ENCODE measurements at places on chromosomes 7 and 10.

GRCh38 chr10:16437540-16437894 is 707 bp downstream of the PTER start:
- DNase-seq = no peak

GRCh38 chr10:125846894-125847293 is 23.5 kb downstream of the BCCIP start:
- DNase-seq = no peak

GRCh38 chr7:112080978-112081377 is 125.2 kb downstream of the DOCK4 start:
- DNase-seq = no peak

- DNase-seq = no peak
These were observed 6.5 kb downstream of the AHR start for GRCh38 chr7:17304926-17305325.

DNA sequence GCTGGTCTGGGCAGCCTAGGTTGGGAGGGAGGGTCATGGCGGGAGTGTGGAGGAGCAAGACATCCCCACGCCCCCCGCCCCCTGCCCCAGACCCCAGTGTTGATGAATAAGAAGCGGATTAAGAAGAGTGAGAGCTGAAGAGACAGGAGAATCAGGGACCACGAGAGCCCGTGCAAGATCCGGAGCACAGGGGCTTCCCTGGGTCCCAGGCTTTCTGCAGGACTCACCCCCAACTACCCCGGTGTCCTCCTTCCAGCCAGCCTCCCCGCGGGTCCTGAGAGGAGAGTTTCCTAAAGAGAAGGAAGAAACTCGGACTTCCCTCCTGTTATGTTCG is 20.1 kb downstream of the GHRHR start:
- DNase-seq = no peak

DNA sequence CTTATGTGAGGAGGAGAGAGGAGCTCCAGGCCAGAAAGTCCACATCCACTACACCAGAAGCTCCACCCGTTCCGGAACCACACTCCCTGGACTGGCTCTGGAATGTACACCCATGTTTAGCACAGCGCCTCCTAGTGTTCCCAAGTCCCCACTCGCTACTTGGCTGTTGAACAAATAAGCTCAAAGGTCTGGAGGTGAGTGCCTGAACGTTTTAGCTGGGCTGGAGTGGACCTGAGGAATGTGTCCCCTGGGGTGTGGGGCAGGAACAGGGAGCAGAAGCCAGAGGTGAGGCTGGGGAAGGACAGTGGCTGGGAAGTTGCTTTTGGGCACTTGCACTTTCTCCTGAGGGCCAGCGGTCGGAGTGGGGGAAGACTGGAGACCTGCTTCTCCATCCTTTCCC is 164.1 kb upstream of the CDCA7L start:
- DNase-seq = peak; percentile 7

GRCh38 chr10:78655979-78656378 is 412.8 kb upstream of the ZMIZ1 start:
- no peak for DNase-seq

GRCh38 chr10:75051308-75051707 is 60.1 kb upstream of the SAMD8 start:
- DNase-seq = no peak

- no peak for DNase-seq
These were observed 49.2 kb upstream of the R3HCC1L start for GRCh38 chr10:98085238-98085637.

DNA sequence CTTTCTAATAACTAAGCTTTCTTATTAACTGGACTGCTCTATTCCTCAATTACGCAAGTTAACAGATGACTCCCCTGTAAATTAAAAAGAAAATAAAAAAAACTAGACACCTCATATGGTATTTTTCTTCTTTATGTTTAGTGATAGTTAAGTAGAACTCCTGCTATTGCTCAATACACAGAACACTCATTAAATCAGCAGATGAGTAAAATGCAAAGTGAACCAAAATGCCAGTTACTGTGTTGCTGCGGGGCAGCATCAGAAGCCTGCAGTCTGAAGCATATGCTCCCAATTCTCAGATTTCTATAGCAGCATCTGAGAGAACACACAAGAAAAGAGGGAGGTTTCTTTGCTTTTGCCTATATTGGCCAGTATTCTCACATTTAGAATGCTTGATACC is 28.4 kb downstream of the CDK6 start:
- DNase-seq = no peak

DNA sequence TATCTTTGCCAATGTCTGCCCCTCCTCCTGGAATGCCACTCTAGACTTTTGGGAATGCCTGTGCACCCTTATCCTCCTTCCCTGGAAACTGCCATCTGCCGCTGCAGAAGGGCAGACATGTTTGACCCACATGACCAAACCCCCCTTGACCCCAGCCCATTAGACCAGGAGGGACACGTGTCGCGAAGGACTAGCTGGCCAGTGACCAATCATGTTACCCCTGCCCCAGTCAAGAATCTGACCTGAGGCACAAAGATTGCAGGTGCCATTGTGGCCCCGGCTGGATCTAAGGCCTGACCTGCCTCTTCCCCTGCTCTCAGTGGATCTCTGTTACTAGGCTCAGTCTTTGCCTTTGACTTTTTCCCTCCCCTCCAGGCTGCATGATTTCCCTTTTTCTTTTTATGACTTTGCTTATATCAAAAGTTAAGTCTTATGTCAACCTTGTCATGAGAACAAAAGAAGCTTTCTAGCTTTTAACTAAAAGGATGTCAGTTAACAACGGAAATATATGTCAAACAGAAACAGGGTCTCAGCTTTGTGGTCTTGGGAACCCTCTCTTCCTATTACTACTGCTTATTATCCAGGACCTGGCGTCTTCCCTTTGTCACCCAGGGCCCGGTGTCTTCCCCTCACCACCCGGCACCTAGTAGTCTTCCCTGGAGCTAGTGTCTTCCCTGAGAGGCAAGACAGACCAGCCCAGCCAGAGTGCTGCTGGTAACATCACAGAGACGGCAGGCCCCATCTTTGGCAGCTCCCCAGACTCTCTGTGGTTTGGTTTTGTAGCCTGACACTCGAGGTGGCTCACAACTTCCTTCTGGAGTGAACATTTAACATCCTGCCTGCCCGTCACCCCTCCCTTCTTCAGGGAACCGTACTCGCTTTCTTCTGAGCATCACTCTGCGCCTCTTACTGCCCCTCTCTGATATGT is 24.4 kb upstream of the PPIF start:
- peak; percentile 76 for DNase-seq

DNA sequence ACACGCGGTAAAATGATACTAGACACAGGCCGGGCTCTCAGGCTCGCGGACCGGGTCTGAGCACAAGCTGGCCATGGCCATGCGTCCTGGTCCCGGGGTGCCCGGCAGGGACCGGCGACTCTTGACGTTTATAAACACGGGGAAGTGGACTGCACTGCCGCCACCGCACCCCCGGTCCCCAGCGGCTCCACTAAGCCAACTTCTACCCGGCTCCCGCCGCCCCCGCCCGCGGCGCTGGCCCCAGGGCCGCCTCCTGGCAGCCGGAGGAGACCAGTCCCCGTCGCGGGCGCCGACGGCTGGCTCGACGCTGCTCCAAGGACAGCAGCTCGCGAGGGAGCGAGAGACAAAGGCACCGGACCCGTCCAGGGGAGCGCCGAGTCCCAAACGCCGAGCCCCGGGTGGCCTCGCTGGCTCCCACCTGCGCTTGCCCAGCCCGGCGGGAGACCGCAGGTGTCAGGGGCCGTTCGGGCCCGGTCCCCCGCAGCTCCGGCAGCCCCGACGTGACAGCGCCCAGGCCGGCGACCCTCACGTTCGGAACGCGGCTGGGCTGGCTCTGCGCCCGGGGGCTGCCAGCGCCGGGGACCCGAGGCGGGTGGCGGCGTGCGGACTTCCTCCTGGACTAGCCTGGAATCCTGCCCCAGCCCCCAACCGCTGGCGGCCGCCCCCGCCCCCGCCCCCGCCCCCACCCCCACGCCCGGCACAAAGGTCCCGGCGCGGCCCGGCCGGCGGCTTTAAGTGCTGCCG is 517 bp downstream of the ITGB1 start:
- DNase-seq = peak; percentile 40

GRCh38 chr10:70528741-70529362 is 50.3 kb downstream of the PALD1 start:
- DNase-seq = no peak

DNA sequence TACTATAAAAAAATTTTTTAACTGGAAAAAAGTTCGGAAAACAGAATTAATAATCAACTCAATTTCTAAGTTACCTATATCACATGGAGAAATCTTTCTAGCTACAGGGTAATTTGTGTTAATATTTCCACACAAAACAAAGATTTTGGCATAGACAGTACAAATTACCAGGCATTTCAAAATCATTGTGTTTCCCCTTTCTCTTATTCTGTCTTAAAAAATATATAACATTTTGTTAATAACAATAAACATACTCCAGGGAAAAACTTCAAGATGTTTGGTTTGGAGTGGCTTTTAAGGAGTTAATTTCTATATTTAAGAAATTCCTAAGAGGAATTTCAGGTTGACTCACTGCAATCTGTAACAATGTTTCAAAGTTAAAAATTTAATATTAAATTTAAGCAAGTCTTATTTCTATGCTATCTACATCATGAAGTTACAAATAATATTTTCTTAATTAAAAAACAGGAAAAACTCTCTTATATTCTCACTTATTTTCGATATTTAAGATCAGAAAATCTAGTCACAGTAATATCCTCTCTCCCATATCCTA is 132.6 kb downstream of the NRBF2 start:
- DNase-seq = no peak

DNA sequence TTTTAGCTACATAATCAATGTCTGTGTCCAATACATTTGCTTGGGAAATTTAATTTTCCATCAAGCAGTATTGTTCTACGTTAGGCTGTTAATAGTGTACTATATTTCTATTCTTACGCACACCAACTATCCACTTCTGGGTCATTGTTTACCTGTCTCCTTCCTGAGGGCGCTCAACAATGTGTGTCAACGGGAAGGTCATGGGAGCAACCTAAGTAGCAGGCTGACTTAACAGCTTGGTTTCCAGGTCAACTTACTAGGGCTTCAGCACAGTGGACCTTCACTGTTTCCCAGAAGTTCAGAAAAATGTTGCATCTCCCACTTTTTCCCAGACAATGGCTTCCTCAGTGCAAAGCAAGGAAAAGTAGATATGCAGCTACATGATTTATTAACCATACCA is 13.7 kb downstream of the THSD7A start:
- no peak for DNase-seq

DNA sequence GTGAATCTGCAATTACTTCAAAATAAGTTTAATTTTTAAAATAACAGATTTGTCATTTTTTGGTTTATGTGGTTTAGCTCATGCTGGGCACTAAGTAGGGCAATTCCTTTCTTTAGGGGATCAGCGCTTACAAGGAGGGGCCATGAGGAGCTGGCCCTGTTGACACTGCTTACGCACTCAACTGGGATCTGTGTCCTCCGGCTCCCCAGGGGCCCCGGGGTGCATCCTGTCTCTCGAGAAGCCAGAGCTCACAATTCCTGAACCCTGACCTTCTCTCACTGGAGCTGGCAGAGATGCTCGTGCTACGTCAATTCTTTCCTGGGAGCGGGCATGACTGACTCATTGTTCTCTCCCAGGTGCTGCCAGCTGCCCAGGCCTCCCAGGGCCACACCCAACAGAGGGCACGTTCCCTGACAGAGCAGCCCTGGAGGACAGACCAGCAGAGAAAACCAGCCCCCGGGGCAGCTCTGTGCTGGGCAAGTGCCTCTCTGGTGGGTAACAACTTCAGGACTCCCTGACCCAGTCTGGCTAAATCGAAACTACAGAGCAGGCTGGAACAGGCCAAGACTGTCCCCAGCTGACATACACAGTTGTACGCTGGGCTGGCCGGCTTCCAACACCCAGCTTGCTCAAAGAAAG is 36.8 kb downstream of the CTBP2 start:
- no peak for DNase-seq

- DNase-seq = no peak
These were observed 269.9 kb downstream of the BAMBI start for GRCh38 chr10:28947171-28947570.

DNA sequence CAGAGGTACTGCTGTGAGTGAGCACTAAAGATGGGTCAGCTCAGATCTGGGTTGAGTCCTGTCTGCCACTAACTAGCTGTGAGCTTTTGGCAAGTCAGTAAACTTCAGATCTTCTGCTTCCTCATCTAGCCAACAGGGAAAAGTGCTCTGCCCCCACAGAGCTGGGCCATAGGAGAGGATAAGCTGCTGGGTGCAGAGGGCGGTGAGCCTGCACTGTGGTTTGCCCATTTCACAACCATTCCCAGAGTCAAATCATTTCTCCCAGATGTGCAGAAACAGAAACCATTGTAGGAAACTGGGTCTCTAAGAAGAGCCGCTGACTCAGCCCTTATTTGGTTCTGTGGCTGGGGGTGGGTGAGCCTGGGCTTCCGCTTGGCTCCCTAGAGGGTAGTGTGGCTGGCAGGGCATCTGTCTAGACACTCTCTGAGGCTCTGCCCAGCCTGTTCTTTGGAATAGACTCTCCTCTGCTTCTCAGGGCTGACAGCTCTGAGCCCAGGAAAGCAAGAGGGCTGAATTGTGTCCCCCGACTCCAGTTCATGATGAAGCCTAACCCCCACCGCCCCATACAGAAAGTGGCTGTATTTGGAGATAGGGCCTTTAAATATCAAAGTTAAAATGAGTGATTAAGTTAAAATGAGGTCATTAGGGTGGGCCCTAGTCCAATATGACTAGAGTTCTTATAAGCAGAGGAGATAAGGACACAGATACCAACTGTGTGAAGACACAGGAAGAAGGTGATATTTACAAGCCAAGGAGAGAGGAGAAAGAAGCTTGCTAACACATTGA is 29.5 kb upstream of the ARHGAP22 start:
- DNase-seq = peak; percentile 70

DNA sequence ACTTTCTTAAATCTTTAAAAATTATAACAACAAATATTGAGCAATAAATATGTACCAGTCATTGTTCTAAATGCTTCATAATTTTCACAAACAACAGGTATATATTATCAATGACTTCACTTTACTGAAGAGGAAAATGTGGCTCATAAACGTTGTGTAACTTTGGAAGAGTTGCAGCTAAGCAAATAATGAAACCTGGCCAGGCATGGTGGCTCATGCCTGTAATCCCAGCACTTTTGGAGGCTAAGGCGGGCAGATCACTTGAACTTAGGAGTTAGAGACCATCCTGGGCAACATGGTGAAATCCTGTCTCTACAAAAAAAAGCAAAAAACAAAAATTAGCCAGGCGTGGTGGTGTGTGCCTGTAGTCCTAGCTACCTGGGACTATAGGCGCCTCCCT is 71.9 kb upstream of the AMPH start:
- no peak for DNase-seq

GRCh38 chr10:13496164-13496563 is 32.6 kb downstream of the BEND7 start:
- no peak for DNase-seq

DNA sequence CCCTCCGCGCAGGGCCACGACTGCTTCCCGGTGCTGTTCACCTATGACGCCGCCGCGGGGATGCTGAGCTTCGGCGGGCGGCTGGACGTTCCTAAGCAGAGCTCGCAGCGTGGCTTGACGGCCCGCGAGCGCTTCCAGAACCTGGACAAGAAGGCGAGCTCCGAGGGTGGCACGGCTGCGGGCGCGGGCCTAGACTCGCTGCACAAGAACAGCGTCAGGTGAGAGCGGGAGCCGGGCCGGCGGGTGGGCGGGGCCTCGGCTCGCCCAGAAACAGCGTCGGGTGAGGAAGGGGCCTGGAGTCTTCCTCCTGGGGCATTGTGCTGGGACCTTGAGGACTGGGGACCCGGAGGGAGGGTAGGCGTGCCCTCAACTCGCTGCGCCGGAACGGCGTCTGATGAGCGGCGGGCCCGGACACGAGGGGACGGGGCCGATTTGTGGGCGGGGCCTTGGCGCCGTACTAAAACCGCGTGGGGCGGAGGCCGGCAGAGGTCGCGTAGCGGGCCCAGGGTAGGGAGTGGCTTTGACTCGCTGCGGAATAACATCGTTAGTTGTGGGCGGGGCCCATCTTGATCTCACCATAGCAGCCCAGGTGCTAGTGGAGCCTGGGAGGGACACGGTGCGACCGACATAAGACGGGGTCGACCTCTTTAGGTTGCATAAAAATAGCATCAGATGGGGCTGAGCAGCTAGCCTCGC is 15.6 kb downstream of the PDAP1 start:
- DNase-seq = peak; percentile 89
